ENCODE measurements at places on chromosomes 6 and 20.
A peak's percentile ranks its signal among the peaks of the same experiment; 100 is the strongest.

- no peak for DNase-seq
Observed at GRCh38 chr6:168181316-168181715, 102.3 kb upstream of the FRMD1 start.

DNA sequence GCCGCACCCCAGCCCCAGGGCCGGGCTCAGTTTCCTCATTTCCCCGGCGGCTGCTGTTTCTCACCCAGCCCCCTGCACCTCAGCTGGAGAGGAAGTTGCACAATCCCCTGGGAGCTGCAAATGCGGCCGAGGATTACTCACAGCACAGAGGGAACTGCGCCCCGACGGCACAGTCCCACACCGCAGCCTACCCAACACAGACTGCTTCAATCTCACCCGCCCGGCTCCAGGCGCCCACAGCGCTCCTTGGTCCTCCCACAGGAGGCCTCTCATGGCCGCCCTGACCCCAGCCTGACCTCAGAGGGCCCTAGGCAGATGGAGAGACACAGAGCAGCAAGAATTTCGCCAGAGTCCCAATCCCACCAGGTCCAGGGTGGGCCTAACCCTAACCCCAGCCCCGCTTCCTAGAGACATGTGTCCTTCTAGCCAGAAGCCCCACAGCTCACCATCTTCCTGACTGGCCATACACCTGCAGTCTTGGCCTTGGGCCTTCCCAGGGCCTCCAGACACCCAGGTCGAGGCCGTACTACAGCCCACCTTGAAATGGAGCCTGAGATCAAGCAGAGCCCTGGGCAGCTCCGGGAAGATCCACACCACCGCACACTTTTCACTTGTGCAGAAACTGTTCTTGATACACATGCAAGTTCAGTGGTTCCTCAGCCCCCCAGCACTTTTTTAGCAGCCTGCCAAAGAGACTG lies 11.7 kb downstream of the TFEB start:
- DNase-seq: no peak

- DNase-seq: no peak
Observed at GRCh38 chr6:57313009-57313408, 4.4 kb upstream of the PRIM2 start.

DNA sequence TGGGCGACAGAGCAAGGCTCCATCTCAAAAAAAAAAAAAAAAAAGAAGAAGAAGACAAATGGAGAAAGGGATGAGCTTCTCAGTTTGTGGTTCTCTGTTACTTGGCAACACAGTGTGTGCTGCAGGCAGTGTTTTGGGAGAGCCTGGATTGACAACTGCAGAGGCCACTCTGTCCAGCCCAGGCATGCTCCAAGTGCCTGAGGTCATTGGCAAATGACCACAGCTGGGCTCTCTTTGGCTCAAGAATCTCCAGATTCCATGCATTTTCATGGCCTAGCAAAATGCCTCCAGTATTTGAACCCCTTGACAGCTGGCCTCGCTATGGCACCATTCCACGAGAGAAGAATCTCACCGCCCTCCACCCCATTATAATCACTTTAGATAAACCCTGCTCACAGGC lies 126.2 kb downstream of the ANKRD60 start:
- no peak for DNase-seq

- no peak for DNase-seq
Observed at GRCh38 chr6:117483645-117484016, 1.2 kb downstream of the DCBLD1 start.

DNA sequence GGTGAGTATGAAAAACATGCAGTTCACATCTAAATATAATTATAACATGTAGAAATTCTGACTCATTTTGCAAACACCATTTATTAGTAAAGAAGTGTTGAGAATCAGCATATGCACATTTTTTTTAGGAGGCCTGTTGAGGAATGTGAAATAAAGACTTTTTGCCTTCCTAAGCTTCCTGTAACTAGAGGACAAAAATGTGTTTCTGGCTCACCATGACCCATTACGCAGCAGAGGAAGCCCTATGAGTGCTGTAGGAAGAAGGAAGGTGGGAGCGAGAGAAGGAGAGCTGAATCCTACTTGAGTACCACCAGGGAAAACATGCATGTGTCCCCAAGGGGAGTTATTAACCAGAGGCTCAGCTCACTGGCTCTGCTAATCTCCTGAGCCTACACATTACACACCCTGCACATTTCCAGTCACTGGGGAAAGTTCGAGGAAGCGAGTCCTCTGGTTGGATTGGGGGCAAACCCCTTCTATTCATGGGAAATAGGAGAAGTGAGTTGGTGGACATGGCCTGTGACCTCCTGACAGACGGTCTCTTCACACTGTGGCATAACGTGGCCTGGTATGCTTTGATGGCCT lies 540.5 kb upstream of the JAG1 start:
- no peak for DNase-seq

GRCh38 chr6:123551939-123552707 lies 84.6 kb downstream of the TRDN start:
- no peak for DNase-seq

GRCh38 chr6:158175111-158175510 lies 7.0 kb downstream of the GTF2H5 start:
- no peak for DNase-seq

DNA sequence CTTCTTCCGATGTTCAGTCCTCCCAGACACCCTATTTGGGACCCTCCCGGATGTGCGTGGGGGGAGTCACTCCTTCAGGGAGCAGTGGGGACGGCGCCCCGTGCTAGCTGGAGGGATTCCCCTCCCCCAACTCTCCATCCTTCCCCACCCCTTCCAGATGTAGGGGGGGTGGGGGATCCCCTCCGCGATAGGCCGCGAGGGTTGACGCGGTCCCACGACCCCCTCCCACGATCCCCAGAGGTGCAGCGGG lies 548 bp downstream of the GNL1 start:
- no peak for DNase-seq

DNA sequence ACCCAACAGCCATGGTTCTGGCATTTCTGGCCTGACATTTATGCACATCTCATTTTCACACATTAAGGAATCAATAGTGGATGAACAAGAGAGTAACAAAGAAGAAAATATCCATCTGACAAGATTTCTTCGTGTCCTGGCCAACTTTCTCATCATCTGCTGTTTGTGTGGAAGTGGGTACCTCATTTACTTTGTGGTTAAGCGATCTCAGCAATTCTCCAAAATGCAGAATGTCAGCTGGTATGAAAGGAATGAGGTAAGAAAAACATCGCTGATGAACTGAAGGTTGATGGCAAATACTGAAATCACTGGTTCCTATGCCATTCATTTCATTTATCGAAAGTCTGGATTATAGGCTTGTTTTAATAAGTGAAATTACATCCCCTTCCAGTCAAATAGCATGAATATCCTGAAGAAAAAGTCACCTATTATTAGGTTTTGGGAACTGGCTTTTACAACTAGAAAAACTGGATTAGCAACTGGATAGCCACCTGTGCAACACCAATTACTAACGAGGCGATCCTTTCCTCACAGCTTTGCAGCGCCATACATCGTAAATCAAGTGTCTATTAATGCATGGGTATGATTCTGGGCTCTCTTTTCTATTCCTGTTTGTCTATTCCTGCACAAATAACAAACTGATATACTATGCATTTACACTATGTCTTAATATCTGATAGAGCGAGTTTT lies 50.2 kb upstream of the NOP56 start:
- no peak for DNase-seq

DNA sequence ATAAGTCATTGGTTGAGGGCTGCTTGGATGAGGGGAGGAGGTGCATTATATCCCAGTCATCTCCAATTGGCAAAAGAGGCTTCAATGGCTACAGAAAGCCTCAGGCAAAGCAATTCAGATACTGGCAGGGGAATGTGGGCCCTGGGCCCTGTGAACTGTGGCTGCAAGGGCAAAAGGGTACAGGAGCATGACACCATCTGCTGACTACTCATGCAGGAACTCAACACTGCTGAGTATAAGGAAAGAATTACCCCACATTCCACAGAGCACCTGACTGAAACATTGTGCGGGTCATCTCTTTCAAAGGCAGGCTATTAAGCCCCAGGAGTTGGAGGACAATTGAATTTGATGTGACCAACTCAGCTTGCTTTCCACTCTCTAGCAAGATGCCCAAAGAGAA lies 92.1 kb upstream of the SPTLC3 start:
- DNase-seq: no peak

DNA sequence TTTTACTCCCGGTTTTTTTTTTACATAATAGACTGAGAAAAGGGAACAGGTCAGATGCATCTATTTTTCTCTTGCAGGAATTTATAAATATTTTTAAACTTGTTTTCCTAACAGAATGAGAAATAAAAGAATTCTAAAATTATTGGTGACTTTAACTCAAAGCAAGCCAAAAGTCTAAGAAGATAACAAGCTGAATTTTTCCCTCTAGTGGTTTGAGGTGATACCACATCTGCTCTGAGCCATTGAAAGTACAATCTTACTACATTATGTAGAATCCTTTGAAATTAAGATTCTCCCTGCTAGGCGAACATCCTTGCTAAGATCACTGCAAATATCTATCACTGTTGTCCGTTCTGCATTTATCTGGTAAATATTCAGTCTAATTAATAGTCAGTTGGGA lies 10.7 kb upstream of the STMND1 start:
- no peak for DNase-seq

DNA sequence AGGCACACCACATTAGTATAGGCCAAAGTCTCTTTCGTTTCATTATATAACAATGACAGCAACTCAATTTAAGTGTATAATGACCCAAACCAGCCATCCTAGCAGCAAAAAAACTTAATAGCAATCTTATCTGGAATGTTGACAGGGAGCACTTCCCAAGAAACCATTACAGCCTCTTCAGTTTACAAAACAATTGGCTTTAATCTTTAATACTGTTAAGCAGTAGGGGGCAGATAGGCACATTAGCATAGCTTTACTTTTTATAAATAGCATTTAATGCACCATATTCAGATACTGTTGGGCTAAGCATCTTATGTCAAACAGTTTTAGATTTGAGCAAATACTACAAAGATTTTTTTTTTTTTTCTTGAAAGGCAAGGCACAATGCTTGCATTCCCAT lies 193.3 kb upstream of the MAP3K7 start:
- DNase-seq: no peak

DNA sequence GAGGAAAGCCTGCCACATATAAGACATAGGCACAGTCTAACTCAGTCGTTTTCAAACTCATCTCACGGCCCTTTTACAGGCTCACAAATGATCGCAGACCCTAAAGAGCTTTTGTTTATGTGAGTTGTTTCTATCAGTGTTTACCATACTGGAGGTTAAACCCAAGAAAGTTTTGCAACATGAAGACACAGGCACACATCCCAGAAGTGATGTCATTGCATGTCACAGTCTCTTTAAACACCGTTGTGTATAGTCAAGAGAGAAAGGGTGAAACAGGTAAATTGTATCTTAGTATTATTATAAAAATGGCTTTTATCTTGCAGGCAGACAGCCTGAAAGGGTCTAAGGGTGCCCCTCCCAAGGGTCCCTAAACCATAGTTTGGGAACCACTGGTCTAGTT lies 96.7 kb downstream of the BACH2 start:
- DNase-seq: no peak

GRCh38 chr20:51327251-51327841 lies 215.2 kb downstream of the NFATC2 start:
- DNase-seq: no peak

GRCh38 chr6:119079283-119079809 lies 882 bp upstream of the FAM184A start:
- no peak for DNase-seq

DNA sequence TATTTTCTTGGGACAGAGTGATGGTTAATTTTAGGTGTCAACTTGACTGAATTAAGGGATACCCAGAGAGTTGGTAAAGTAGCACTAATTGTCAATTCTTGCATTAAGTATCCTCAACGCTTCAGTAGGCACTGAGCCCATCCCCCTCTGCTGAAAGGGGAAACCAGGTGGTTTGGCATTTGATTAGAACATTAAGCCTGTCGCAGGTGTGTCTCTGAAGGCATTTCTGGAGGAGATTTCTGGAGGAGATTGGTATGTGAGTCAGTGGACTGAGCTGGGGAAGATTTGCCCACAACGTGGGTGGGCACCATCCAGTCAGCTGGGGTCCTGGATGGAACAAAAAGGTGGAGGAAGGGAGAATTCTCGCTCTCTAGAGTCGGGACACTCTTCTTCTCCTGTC lies 119.8 kb downstream of the RFX6 start:
- no peak for DNase-seq

- no peak for DNase-seq
Observed at GRCh38 chr6:138250513-138251247, 32.4 kb upstream of the PBOV1 start.

- no peak for DNase-seq
Observed at GRCh38 chr6:37524025-37524969, 24.6 kb upstream of the CCDC167 start.

GRCh38 chr6:42101186-42101657 lies 41.2 kb downstream of the C6orf132 start:
- DNase-seq: no peak

- peak; percentile 61 for DNase-seq
Observed at GRCh38 chr20:35305682-35306556, 13.7 kb upstream of the FAM83C start.

DNA sequence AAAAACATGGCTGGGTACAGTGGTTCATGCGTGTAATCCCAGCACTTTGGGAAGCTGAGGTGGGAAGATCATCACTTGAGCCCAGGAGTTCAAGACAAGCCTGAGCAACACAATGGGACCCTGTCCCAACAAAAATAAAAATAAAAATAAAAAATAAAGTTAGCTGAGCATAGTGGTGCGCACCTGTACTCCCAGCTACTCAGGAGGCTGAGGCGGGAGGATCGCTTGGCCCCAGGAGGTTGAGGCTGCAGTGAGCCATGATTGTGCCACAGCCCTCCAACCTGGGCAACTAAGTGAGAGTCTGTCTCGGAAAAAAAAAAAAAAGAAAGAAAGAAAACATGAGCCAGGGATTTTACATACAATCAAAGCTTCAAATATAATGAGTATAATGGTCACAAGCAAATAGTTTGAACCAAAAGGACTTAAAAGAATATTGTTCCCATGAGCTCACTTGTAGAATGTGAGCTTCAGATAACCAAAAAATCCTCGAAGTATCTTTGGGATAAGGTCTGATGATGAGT lies 31.1 kb downstream of the RANBP9 start:
- DNase-seq: no peak

DNA sequence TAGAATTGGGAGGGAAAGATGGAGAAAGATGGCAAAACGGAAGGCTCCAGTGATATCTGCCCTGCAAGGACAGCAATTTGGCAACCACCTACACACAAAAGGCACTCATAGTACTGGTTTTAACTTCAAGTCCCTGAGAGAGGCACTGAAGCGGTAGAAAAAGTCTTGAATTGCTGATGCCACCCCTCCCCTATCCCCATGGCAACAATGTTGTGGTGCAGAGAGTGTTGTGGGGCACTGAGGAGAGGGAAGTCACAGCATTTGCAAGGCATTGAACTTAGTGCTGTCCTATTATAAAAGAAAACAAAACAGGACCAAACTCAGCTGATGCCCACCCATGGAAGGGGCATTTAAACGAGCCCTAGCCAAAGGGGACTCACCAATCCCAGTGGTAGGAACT lies 343.7 kb downstream of the HAO1 start:
- no peak for DNase-seq

DNA sequence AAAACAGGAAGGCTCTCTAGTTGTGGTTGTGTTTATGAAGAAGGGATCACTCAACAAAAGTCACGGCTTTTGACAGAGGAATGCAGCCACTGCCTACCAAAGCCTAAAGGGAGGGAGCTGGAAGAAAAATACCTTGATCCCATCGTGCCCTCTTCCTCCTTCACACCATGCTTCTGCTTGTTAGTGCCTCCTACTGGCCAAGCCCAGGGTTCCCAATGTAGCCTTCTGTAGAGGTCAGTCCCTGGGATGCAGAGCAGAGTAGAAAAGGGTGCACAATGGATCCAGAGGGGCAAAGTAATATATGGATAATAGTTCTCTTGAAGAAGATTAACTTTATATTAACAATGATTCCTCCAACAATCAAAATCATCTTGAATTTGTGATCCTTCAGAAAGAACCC lies 293.5 kb upstream of the FERMT1 start:
- no peak for DNase-seq

- DNase-seq: no peak
Observed at GRCh38 chr6:65170273-65170672, 536.8 kb downstream of the EYS start.
